ENCODE measurements at places on chromosomes 4 and X.

- no peak for DNase-seq
These were observed 66.0 kb downstream of the GABRA2 start for GRCh38 chr4:46323891-46324416.

DNA sequence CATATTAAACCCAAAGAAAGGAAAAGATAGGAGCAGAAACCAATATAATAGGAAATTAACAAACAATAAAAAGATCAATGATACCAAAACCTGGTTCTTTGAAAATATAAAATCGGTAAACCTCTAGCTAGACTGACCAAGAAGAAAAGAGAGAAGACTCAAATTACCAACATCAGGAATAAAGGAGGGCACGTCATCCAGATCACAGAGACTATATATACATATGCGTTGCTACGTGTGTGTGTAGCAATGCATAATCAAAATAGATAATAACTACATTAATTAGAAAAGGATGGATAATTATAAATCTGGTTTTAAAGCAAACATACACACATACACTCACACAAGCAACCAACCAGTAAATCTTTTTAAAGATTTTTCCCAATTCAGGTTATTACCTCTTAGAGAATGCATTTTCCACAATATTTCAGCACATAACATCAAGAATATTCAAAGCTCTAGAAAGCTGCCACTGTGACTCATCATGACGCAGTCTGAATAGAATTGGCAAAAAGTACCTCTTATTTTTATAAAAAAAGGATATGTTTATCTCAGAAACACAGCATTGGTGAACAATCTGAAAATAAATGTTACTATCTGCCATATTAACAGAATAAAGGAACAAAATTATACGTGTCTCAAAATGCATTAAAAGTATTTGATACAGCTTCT is 41.4 kb upstream of the USP9X start:
- no peak for DNase-seq

DNA sequence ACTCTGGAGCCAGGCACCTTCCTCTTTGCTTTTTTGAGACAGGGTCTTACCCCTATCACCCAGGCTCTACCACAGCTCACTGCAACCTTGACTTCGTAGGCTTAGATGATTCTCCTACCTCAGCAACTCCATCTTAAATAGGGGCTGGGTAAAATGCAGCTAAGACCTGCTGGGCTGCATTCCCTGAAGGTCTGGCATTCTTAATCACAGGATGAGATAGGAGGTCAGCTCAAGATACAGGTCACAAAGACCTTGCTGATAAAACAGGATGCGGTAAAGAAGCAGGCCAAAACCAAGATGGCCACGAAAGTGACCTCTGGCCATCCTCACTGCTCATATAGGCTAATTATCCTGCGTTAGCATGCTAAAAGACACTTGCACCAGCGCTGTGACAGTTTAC is 770.8 kb upstream of the PRKX start:
- DNase-seq = no peak

DNA sequence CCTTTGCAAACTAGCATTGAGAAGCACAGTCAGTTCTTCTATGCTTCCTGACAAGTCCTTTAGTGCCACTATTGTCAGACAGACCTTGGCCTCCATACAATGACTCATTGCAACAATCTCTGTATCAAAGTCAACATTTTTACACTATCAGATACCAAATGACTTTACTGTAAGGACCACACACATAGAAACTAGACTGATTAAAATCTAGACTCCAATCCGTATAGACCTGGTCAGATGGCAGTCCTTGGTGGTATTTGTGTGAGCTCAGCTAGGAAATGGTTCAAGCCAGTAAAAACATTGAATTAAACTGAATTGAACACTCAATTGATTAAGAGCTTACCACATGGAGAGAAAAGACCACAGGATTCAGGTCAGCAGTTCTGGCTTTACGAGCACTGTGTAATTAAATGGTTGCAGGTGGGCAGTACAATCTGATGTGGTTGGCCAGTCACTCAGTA is 549.8 kb upstream of the LCORL start:
- no peak for DNase-seq

DNA sequence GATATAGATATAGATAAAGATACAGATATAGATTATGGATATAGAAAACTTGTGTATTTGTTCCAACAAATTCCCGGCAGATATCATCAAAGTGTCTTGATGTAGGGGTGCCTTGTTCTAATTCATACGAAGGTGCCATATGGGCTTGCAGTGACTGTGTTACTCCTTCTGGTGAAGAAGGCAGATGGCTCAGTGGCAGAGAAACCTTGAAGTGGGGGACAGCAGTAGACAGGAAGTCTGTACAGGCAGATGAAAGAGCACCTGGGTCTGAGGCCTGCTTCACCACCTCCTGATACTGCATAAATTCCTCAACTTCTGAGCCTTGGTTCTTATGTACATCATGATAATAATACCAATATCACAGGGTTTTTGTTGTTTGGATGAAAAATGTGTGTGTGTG is 179.5 kb upstream of the GATB start:
- no peak for DNase-seq

GRCh38 chr4:152972821-152973628 is 36.9 kb downstream of the FHDC1 start:
- DNase-seq = no peak

GRCh38 chr4:115274545-115274944 is 161.1 kb upstream of the NDST4 start:
- DNase-seq = no peak

- DNase-seq = no peak
These were observed 6.2 kb upstream of the AFAP1 start for GRCh38 chr4:7945709-7946380.

GRCh38 chrX:70755850-70756249 is 152.7 kb downstream of the TEX11 start:
- peak; percentile 1 for DNase-seq

GRCh38 chr4:47562297-47562696 is 77.2 kb downstream of the ATP10D start:
- DNase-seq = no peak

GRCh38 chr4:41324861-41325260 is 68.1 kb downstream of the UCHL1 start:
- no peak for DNase-seq

GRCh38 chrX:101550362-101550750 is at the start of gene ARMCX1:
Gene ARMCX1 (plus strand): TSS chrX:101550547. CDS start chrX:101552931, 2,384 bp downstream.
- peak; percentile 2 for DNase-seq

- DNase-seq = no peak
These were observed 32.7 kb downstream of the ALPK1 start for GRCh38 chr4:112329672-112330375.

DNA sequence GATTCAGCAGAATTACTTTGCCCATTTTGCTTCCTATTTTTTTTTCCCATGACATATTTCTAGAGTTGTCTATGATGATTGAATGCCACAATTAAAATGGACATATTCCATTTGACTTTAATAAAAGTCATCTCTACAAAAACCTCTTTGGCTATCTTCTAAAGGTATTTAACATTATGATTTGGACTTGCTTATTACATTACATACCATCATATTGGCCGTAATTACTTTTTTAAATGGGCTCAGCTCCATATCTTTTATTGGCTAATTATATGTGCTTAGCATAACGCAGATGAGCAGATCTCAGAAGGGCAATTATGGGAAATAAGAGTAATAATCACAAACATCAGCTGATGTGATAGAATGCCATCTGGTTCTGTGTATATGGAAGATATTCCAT is 4.5 kb upstream of the LNX1 start:
- no peak for DNase-seq

DNA sequence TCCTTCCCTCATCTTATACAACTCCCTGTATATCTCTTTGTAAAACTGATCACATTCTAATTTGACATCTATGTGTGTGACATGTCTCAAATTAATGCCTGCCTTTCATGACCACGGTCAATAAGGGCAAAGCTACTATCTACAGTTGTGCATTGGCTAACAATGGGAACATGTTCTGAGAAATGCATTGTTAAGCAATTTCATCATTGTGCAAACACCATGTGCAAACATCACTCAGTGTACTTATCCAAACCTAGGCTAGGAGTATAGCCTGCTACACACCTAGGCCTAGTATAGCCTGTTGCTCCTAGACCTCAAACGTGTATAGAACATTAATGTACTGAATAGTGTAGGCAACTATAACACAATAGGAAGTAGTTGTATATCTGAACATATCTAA is 95.0 kb downstream of the BANK1 start:
- DNase-seq = no peak

GRCh38 chrX:65900850-65901844 is 138.7 kb downstream of the VSIG4 start:
- DNase-seq = no peak

DNA sequence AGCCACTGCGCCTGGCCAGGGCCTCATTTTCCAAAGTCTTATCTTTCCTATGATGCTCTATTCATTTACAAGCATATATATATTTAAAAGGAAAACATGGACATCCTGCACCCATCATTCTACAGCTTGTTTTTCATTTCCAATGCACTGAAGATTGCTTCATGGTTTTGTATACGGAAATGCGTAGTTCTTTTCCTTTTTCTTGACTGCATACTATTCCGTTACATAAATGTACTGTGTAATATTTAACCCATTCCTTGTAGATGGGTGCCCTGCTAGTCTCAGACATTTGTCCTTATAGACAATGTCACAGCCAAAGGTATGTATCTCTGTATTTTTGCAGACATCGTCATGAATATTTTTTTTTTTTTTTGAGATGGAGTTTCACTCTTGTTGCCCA is 257.0 kb downstream of the ASMT start:
- no peak for DNase-seq

- no peak for DNase-seq
These were observed 901.9 kb upstream of the AGA start for GRCh38 chr4:178344096-178344495.

GRCh38 chr4:79688691-79689090 is 280.7 kb upstream of the GK2 start:
- no peak for DNase-seq

DNA sequence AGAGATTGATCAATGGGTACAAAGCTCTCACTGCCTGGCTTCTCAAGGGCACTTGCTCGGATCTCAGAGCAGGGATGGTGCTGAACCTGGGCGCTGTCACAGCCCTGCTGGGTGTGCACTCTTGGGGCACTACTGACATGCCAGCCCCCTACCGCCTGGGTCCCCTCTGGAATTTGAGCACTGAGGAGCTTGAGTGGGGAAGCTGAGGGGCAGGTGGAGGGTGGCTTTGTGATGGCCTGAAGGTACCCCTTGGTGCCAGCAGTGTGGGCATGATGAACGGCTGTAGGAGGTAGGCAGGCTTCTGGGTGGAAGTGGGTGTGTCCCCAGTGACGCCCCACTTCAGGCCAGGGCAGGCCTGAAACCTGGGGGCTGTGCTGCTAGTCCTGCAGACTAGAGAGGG is 379.1 kb upstream of the GRID2 start:
- no peak for DNase-seq

- no peak for DNase-seq
These were observed 131.6 kb upstream of the STIM2 start for GRCh38 chr4:26729027-26729426.

DNA sequence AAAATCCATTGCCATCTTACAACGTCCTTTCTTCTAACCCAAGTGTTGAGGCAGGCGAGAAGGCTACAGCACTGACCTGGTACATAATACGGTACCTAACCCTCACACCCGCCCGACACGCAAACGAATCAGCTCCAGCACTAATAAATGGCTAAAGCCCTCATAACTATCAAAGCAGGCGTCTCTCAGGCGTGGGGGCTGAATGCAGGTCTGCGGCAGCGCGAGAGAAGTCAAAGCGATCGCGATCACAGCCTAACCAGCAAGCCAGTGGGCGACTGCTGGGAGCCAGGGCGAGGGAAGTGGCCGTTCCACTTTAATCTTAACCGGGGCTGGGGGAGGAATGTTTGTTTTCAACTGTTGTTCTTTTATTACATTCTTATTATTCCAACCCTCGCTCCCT is 1.5 kb downstream of the CDX4 start:
- no peak for DNase-seq

DNA sequence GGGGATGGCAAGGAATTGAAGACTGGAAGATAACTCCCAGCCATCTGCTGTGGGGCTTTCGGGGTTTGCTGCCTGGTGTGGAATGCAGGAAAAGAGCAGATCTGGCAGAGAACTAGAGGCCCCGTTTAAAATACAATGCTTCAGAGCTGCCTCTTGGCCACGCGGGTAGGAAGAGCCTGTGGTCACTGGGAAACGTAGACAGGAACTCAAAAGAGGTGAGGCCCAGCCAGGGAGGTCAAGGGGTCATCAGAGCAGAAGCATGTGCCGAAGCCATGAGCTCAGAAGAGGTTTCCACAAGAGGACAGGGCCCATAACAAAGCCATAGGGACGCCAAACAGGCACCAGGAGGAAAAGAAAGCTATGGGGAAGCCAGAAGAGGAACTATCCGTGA is 14.5 kb upstream of the STS start:
- DNase-seq = no peak

DNA sequence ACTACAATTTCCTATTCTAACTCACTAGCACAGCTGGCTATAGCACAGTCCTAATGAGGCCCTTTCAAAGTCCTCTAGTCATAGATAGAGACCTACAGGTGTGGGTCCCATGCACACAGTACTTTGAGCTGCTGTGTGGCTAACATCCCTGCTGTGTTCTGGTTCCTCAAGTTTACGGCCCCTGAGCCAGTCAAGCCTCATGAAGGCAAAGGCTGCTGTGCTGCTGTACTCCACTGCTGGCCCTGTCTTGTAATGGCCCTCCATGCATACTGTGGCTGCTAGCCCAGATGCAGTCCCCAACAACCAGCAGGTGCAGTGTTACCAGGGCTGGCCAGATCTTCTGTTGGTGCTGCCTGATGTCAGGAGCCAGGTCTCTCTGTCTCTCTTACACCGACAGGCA is 23.4 kb upstream of the ENPEP start:
- no peak for DNase-seq

- DNase-seq = no peak
These were observed 159.0 kb downstream of the DCLK2 start for GRCh38 chr4:150237110-150237872.

- DNase-seq = no peak
These were observed 240.2 kb upstream of the GRIA3 start for GRCh38 chrX:122943918-122944317.

- no peak for DNase-seq
These were observed 5.3 kb downstream of the NAT8L start for GRCh38 chr4:2064276-2064991.

GRCh38 chr4:138311771-138312535 is 69.8 kb upstream of the SLC7A11 start:
- no peak for DNase-seq

- no peak for DNase-seq
These were observed 153.4 kb upstream of the ANK2 start for GRCh38 chr4:112895811-112896608.

DNA sequence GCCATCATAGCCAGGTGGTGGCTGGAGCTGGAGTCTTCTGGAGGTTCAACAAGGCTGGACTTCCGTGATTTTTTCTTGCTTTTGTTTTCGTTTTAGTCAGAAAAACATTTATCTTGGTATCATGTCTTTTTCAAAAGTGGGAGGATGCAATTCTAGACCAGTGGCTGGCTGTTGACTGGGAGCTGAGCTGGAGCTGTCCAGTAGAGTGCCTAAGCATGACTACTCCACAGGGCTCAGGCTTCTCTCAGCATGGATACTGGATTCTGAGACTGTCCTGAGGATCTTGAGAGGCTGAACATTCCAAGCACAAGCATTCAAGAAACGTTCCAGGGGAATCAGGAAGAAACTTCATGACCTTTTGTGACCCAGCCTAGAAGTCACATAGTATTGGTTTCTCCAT is 598.1 kb downstream of the MID1IP1 start:
- no peak for DNase-seq

GRCh38 chrX:70437011-70437410 is 7.6 kb upstream of the DLG3 start:
- no peak for DNase-seq
